ENCODE measurements at places on chromosomes 2 and 18.

GRCh38 chr2:105062158-105062557, 24.3 kb downstream of the MRPS9 start:
- DNase-seq = no peak
- no peak overlapping the region for H3K4me3 ChIP-seq
- H3K36me3 ChIP-seq = peaks cover 11% of the 10 kb centered on the region

DNA sequence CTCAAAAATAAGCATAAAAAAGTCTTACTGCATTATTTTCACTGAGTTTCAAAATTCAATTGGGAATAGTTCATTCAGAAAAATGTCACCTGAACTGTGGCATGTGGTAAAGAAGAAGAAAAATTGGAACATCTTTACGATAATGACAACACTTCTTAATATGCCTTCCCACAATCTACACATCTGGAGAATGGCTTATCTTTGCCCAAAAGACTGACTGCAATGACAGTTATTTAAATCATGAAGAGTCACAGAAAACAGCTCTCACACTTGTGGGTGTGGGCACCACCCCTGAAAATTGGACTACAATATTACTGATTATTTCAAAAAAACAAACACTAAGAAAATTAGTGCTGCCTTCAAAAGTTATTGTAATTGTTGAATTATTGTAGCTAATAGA, 152.3 kb downstream of the USP34 start:
- H3K27me3 ChIP-seq = no peaks in the 10 kb centered on the region
- peaks cover 20% of the 10 kb centered on the region for H3K36me3 ChIP-seq
- DNase-seq = no peak
- H3K4me3 ChIP-seq = no peak overlapping the region

- H3K27ac ChIP-seq = no peak overlapping the region
- no peaks in the 10 kb centered on the region for H3K36me3 ChIP-seq
- no peaks in the 10 kb centered on the region for H3K4me1 ChIP-seq
- no peak for DNase-seq
- H3K27me3 ChIP-seq = no peaks in the 10 kb centered on the region
Measured at GRCh38 chr2:167706800-167707199, 540.6 kb downstream of the STK39 start.

GRCh38 chr2:170815746-170816503, 762 bp upstream of the GAD1 start:
- no peaks in the 10 kb centered on the region for H3K36me3 ChIP-seq
- H3K4me1 ChIP-seq = peaks cover 46% of the 10 kb centered on the region
- peaks cover 88% of the 10 kb centered on the region for H3K27me3 ChIP-seq
- H3K27ac ChIP-seq = peak overlapping the region; percentile 24
- peak; percentile 72 for DNase-seq

DNA sequence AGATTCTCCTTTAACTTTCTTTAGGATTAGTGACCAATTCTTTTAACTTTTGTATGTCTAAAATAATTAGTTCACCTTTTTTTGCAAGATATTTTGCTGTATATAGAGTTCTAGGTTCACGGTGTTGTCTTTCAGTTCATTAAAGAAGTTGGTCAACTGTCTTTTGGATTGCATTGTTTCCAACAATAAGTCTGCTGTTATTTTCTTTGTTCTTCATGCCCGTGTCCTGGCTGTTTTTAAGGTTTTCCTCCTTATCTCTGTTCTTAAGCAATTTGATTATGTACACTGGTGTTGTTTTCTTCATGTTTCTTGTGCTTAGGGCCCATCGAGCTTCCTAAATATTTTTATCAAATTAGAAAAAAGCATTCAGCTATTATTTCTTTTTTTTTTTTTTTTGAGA, 54.4 kb downstream of the LBH start:
- H3K36me3 ChIP-seq = no peaks in the 10 kb centered on the region
- no peak overlapping the region for H3K4me3 ChIP-seq
- no peak overlapping the region for H3K27ac ChIP-seq
- H3K27me3 ChIP-seq = no peaks in the 10 kb centered on the region

DNA sequence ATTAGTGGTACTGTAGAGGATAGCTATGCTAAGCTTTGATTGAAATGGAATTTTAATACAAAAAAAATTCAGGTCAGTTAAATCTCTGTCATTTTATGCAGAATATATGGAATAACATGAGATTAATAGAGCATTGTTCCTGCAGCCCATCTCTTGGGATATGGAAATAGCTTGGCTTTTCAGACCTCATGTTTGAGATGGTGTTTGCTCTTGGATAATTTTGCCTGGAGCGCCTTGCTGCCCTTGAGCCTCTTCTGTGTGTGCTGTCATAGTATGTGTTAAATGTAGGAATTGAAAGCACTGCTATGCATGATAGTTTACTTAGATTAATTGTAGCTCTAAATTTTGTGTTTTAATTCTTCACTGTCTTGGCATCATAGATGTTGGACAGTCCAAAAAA, 27.7 kb downstream of the GALNT1 start:
- no peaks in the 10 kb centered on the region for H3K27me3 ChIP-seq
- peaks cover 6% of the 10 kb centered on the region for H3K36me3 ChIP-seq
- H3K4me3 ChIP-seq = no peak overlapping the region
- H3K4me1 ChIP-seq = peaks cover 5% of the 10 kb centered on the region

- H3K27me3 ChIP-seq = peaks cover 3% of the 10 kb centered on the region
- H3K36me3 ChIP-seq = no peaks in the 10 kb centered on the region
- no peak for DNase-seq
- H3K4me3 ChIP-seq = no peak overlapping the region
- no peaks in the 10 kb centered on the region for H3K4me1 ChIP-seq
- no peak overlapping the region for H3K27ac ChIP-seq
Measured at GRCh38 chr2:128799284-128799552, 480.6 kb upstream of the HS6ST1 start.

GRCh38 chr2:115011721-115012120, 569.3 kb downstream of the DPP10 start:
- H3K4me3 ChIP-seq = no peak overlapping the region
- H3K36me3 ChIP-seq = no peaks in the 10 kb centered on the region
- no peak for DNase-seq
- no peaks in the 10 kb centered on the region for H3K4me1 ChIP-seq

- H3K27ac ChIP-seq = no peak overlapping the region
- no peak for DNase-seq
- H3K4me1 ChIP-seq = no peaks in the 10 kb centered on the region
- H3K4me3 ChIP-seq = no peak overlapping the region
Measured at GRCh38 chr18:27073404-27073830, 111.7 kb downstream of the CHST9 start.

DNA sequence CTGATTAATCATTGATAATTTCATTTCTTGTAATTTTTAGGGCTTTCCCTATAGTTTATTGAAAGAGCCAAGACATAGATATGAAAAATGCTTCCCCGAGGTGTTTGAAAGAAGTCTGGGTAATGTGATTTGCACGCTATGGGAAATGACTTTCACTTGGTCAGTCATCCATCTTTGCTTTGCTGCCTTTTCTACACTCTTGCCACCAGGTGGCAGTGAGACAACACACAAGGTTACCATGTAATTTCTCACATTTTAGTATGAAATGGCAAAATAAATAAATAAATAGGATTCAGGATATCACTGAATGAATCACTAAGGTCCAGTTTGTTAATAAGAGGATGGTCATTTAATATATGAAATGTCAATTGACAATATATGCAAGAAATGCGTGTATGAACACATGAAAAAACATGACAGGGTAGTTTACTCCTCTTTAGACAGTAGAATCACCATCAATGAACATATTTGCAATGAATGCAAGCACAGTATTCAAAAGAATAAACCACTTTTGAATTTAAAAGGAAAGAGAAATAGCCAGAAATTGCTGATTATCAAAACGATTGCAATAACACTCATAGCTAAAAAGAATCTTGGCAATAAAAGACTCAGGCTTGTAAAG, 52.2 kb upstream of the KCNH7 start:
- H3K27ac ChIP-seq = no peak overlapping the region
- H3K4me1 ChIP-seq = no peaks in the 10 kb centered on the region
- DNase-seq = peak; percentile 41
- H3K36me3 ChIP-seq = no peaks in the 10 kb centered on the region
- H3K4me3 ChIP-seq = no peak overlapping the region

DNA sequence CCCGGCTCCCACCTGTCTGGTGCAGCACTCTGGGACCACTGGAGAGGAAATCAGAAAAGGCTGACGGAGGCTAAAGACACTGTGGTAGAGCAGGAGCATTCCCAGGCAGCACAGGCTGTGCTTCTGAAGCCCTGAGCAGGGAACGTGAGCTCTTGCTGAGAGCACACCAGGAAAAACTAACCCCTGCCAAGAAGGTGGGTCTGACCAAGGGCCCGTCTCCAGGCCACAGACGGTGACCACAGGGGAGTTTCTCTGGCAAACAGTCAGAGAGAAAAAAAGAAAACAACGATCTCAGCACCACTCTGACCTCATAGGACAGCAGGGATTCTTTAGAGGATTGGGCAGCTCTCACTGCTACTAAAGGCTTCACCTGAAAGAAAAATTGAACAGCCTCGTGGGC, 201.4 kb downstream of the AFF3 start:
- no peak overlapping the region for H3K4me3 ChIP-seq
- no peaks in the 10 kb centered on the region for H3K27me3 ChIP-seq
- no peaks in the 10 kb centered on the region for H3K4me1 ChIP-seq
- no peaks in the 10 kb centered on the region for H3K36me3 ChIP-seq
- H3K27ac ChIP-seq = no peak overlapping the region

DNA sequence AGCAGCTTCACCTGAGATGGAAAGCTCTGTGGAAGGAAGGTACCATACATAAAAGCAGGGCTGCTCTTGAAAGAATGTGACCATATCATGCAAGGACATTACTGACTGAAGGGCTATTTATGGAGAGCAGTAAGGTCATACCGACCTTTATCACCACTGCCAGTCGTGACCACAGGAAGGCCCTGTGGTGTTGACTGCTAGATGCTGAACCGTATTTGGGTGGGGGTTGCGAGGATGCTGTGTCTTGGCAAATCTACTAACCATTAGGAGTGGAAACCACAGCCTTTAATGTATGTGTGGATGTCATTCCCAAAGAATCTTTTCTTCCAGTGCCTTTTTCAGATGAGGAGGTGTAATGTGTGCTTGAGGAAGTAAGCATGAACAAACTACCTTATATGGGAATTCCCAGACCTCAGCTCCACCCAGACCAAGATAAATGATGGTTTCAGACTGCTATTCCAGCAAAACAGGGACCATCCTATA, 60.8 kb downstream of the LIMS1 start:
- H3K4me3 ChIP-seq = peak overlapping the region; percentile 45
- no peaks in the 10 kb centered on the region for H3K36me3 ChIP-seq
- H3K4me1 ChIP-seq = peaks cover 42% of the 10 kb centered on the region
- no peaks in the 10 kb centered on the region for H3K27me3 ChIP-seq
- H3K27ac ChIP-seq = peak overlapping the region; percentile 63
- peak; percentile 74 for DNase-seq

DNA sequence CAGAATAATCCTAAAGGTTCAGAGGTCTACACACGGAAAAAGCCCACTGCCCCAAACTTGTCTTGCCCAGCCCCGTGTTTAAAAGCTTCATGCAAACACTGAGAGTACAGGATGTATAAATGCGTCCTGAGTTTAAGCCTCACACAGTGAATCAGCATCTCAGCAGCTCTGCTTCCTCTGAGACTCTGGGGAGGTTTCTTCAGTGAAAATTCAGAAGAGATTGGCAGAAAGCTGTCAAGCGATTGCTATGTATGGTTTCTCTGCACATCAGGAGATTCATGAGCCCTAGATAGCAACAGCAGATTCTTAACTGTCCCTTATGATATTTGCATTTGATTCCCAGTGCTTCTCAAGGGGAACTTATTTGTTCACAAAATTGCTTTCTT, 27.1 kb downstream of the CRACDL start:
- peak; percentile 42 for DNase-seq
- H3K4me1 ChIP-seq = peaks cover 44% of the 10 kb centered on the region
- peaks cover 62% of the 10 kb centered on the region for H3K27me3 ChIP-seq
- H3K36me3 ChIP-seq = no peaks in the 10 kb centered on the region
- H3K4me3 ChIP-seq = no peak overlapping the region

DNA sequence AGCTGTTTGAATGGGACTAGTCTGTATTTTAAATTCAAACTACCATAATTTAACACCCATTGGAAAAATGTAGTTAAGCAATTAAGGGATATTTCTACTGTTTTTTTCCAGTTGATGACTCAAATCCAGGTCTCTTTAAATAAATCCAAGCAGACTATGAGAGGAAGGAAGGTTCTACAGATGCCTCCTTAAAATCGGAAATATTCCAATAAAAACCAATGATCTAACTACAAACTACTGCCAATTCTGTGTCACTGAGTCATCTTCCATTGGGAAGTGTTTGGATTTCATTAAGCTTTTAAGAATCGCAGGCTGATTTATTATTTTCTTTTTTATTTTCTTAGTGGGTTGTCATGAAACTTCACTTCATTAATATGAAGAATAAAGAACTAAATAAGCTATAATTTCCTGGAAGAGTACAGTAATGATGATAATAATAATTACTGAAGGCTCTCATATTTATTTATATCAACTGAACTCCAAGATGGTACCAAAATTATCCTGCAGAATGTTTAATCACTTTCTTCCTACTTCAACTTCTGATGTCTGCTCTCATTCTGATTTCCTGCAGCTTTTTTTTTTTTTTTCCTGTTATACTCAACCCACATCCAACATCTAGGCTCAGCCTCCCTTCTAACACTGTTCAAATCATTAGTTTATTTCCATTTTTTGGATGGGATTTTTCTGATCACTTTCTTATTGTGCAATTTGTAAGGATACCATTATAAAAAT, 166.3 kb upstream of the FN1 start:
- H3K4me3 ChIP-seq = no peak overlapping the region
- DNase-seq = no peak
- H3K27me3 ChIP-seq = peaks cover 4% of the 10 kb centered on the region
- no peaks in the 10 kb centered on the region for H3K4me1 ChIP-seq
- no peak overlapping the region for H3K27ac ChIP-seq

GRCh38 chr18:64179556-64180080, 30.7 kb upstream of the LINC00305 start:
- no peak for DNase-seq
- H3K4me1 ChIP-seq = no peaks in the 10 kb centered on the region
- no peaks in the 10 kb centered on the region for H3K27me3 ChIP-seq
- H3K27ac ChIP-seq = no peak overlapping the region
- no peaks in the 10 kb centered on the region for H3K36me3 ChIP-seq
- H3K4me3 ChIP-seq = no peak overlapping the region

DNA sequence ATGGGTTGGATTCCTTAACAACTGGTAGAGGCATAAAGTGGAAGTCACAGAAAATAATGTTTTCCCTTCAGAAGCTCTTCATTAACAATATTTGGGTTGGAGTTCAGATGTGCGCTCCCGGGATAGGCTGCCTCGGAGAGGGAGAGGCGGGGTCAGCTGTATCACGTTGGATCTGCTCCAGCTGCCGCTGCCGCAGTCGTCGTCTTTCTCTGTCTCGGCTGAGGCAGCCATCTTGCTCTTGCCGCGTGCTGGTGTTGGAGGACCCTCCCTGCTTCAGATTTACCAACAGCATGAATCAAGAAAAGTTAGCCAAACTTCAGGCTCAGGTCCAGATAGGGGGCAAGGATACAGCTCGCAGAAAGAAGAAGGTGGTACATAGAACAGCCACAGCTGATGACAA, 35.1 kb downstream of the TANC1 start:
- H3K4me1 ChIP-seq = no peaks in the 10 kb centered on the region
- H3K4me3 ChIP-seq = no peak overlapping the region
- no peak for DNase-seq
- peaks cover 5% of the 10 kb centered on the region for H3K27me3 ChIP-seq
- no peaks in the 10 kb centered on the region for H3K36me3 ChIP-seq

Data from activated CD8-positive, alpha-beta memory T cell treated with anti-CD3 and anti-CD28 coated beads, Interleukin-2, amount 10 ng/mL, durations not matched to agents 7 days and 5 days (primary cell).